ENCODE measurements at places on chromosomes 5 and 9. TPM values are rescaled to one million over a fixed set of nuclear protein-coding genes. Genes with fewer than 3 reads are reported as not detected.
A peak's percentile ranks its signal among the peaks of the same experiment; 100 is the strongest.

DNA sequence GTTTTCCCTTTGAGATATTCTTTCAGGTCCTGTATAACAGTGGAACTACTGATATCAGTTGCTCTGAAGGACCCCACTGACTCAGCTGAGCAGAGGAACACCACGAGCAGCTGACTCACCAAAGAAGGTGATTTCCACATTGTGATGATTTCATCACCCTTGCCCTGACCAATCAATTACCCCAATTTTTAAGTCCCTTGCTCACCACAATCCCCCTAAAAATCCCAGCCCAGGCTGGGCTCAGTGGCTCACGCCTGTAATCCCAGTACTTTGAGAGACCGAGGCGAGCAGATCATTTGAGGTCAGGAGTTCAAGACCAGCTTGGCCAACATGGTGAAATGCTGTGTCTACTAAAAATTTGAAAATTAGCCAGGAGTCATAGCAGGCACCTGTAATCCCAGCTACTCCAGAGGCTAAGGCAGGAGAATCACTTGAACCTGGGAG, 125.3 kb upstream of the ABCA1 start:
- DNase-seq: peak; percentile 50
- H3K4me3 ChIP-seq: no peak overlapping the region

DNA sequence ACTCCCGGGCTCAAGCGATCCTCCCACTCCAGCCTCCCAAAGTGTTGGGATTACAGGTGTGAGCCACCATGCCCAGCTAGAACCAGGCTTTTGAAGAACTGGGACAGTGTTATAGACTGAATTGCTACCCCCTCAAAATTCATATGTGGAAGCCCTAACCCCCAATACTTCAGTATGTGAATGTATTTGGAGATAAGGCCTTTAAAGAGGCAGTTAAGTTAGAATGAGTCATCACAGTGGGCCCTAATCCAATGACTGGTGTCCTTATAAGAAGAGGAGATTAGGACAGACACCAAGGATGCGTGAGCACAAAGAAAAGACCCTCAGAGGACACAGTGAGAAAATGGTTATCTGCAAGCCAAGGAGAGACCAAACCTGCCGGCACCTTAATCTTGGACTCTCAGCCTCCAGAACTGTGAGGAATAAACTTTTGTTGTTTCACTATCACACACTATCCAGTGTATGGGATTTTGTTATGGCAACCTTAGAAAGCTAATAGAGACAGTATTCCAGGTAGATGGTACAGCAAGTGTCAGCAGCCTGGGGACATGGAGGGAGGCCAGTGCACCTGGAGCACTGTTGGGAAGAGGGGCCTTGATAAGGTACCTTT, 31.4 kb upstream of the ERGIC1 start:
- H3K36me3 ChIP-seq: no peaks in the 10 kb centered on the region
- no peaks in the 10 kb centered on the region for H3K27me3 ChIP-seq
- no peak overlapping the region for H3K27ac ChIP-seq
- peaks cover 16% of the 10 kb centered on the region for H3K4me1 ChIP-seq
- no peak for DNase-seq
- H3K4me3 ChIP-seq: no peak overlapping the region

DNA sequence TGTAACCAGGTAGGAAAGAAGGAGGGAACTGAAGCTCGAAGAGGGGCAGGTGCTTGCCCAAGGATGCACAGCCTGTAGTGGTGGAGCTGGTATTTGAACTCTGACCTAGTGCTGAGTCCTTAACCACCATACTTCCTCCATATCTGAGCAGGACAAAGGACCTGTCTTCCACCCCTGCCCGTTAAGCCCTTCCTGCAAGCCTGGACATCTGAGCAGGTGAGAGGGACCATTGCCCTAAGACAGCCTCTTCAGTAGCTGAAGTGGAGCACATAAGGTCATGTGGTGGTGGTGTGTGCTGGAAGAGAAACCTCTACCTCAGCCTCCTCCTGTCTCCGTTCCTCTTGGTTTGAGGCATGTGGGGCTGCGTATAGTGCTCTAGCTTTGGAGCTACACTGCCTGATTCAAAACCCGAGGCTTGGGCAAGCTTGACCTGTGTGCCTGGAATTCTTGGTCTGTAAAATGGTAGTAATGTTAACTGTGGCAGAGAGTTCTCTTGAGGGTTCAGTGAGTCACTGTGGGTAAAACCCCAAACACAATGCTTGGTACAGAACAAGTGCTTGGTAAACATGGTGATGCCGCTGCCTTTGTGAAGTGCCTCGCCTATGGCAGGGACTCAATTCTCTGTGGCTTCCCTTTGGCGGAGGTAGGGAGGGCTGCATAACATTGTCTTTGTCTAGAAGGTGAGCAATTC, 7.4 kb downstream of the GALNT10 start:
- H3K27me3 ChIP-seq: no peaks in the 10 kb centered on the region
- H3K4me3 ChIP-seq: peak overlapping the region; percentile 30
- H3K36me3 ChIP-seq: peaks cover 14% of the 10 kb centered on the region
- peak; percentile 71 for DNase-seq
- H3K4me1 ChIP-seq: peaks cover 49% of the 10 kb centered on the region

- H3K36me3 ChIP-seq: no peaks in the 10 kb centered on the region
- H3K27ac ChIP-seq: no peak overlapping the region
- H3K27me3 ChIP-seq: peaks cover 42% of the 10 kb centered on the region
- no peak overlapping the region for H3K4me3 ChIP-seq
- DNase-seq: no peak
- H3K4me1 ChIP-seq: no peaks in the 10 kb centered on the region
Observed at GRCh38 chr5:72180925-72181324, 73.7 kb downstream of the MAP1B start.

DNA sequence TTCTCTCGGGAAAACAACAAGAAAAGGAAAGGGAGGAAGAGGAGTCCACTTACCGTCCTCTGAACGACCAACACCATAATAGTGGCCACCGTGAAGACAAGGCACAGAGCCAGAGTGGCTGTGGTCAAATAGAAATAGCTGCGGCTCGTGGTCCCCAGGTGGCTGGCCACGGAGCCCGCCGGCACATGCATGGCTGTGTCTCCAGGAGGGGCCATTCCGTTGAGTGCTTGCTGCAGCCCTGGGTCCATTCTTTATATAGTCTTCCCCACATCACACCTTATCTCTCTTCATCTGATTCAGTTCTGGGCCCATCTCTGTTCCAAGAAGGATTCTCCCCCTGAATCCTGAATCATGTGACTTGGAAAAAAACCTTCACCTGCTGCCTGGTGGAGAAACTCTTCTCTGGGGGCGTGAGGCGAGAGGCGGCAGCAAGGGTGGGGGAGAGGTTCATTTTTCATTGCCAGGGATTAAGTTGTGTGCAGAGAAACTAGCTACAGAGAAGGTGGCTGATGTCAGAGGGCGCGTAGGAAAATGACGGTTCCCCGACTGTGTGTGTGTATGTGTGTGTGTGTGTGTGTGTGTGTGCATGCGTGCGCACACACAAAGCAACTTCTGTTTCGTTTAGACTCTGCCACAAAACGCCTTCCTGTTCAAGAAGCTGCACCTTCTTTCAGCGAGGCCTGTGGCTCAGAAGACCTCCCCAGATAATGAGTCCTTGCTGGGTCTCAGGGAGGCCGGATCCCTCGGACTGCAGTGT, at the start of gene TNFSF8:
Gene TNFSF8 (minus strand): TSS at position 536 of the 757 bp plus-strand sequence. CDS start 288 bp downstream, at position 248.
- H3K27me3 ChIP-seq: no peaks in the 10 kb centered on the region
- H3K4me1 ChIP-seq: peaks cover 47% of the 10 kb centered on the region
- peak within 1 kb of the TSS; percentile 97 for H3K4me3 ChIP-seq
- peak within 1 kb of the TSS; percentile 99 for H3K27ac ChIP-seq
- DNase-seq: peak; percentile 81
- peaks cover 35% of the 10 kb centered on the region for H3K36me3 ChIP-seq

DNA sequence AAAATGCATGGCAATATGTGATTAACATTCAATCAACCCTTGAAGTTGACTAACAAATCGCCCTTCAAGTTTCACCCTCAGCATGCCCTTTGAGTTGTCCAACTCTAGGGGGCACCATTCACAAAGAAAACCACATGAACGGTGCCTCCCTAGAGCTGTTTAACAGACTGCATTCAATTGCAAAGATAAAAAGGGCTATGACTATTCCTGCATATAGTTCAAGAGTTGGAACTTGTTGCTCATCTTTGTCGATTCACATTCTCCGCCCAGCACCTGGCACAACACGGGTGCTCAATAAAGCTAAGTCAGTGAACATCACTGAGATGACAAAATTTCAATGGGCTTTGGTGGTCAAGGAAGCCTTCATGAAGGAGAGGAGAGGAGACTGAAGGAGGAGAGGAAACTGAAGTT, 69.6 kb upstream of the SLC30A5 start:
- H3K27ac ChIP-seq: no peak overlapping the region
- peak; percentile 9 for DNase-seq
- H3K27me3 ChIP-seq: peaks cover 5% of the 10 kb centered on the region
- no peaks in the 10 kb centered on the region for H3K36me3 ChIP-seq
- H3K4me3 ChIP-seq: no peak overlapping the region

- H3K27ac ChIP-seq: no peak overlapping the region
- H3K36me3 ChIP-seq: peaks cover 20% of the 10 kb centered on the region
- no peak for DNase-seq
- no peak overlapping the region for H3K4me3 ChIP-seq
- H3K4me1 ChIP-seq: peaks cover 30% of the 10 kb centered on the region
Observed at GRCh38 chr9:131589993-131590392, 44.7 kb downstream of the PRRT1B start.

- no peaks in the 10 kb centered on the region for H3K4me1 ChIP-seq
- no peaks in the 10 kb centered on the region for H3K36me3 ChIP-seq
- DNase-seq: no peak
Observed at GRCh38 chr5:80291761-80292160, 28.0 kb upstream of the SPZ1 start.

TMOD1 gene
- total RNA-seq: 1.2 TPM

LCN15 gene
- total RNA-seq: not detected

Data from activated naive CD8-positive, alpha-beta T cell treated with anti-CD3 and anti-CD28 coated beads for 36 hours (primary cell).